ENCODE measurements at places on chromosomes 1 and 21.

GRCh38 chr1:150537732-150538684 is 11.2 kb upstream of the ADAMTSL4 start:
- DNase-seq: peak; percentile 63

GRCh38 chr1:98733782-98734112 is 72.2 kb downstream of the SNX7 start:
- no peak for DNase-seq

GRCh38 chr1:58290685-58291372 is 255.7 kb downstream of the OMA1 start:
- DNase-seq: peak; percentile 30

DNA sequence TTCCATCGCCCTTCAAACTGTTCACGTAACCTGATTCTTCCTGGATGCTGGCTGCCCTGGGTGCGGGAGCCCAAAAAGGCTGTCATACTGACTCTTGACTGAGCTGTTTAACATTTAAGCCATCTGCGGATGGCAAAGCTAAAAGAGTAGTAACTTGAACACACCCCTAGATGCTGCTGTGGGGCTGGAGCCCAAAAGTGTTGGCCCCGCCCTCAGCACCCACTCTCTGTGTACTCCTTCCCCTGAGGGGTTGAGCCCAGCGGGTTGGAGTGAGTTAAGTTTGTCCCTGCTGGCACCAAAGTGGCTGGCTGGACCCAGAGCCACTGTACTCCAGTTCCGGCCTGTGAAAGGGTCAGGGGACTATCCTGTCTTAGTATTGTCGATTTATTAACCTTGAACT is 640.6 kb downstream of the PTPRU start:
- no peak for DNase-seq

DNA sequence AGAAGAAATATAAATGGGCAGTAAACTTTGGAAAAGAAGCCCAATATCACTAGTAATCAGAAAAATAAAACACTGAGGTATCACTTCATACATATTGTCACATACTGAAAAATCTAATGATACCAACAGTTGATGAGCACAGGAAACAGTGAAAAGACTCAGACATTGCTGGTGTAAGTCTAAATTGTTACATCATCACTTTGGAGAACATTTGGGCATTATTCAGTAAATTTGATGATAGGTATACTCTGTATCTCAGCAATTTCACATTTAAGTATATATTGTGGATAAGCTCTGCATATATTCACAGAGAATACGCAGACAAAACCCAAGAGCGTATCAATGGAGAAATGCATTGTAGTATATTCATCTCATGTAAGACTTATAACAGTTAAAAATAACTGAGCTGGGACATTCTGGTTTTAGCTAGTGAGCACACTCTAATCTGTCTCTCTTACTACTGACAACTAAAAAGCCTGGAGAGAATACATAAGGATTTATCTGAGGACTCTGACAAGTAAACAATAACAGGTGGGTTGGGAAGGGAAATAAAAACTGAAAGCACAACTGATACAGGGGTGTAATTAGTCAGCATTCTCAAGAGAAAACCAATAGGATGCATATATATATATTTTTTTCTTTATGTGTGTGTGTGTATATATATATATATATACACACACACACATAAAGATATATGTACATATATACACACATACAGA is 212.7 kb upstream of the JUN start:
- DNase-seq: no peak

Measured in kidney glomerular epithelial cell (primary cell).